ENCODE measurements at places on chromosomes 7 and 10.

GRCh38 chr7:105246256-105246655 lies 142.5 kb downstream of the SRPK2 start:
- DNase-seq: no peak

- no peak for DNase-seq
Observed at GRCh38 chr7:47343061-47343455, 238.9 kb downstream of the TNS3 start.

- DNase-seq: no peak
Observed at GRCh38 chr7:41006306-41006995, 696.4 kb downstream of the INHBA start.

GRCh38 chr10:77915319-77916105 lies 11.0 kb downstream of the DLG5 start:
- no peak for DNase-seq

DNA sequence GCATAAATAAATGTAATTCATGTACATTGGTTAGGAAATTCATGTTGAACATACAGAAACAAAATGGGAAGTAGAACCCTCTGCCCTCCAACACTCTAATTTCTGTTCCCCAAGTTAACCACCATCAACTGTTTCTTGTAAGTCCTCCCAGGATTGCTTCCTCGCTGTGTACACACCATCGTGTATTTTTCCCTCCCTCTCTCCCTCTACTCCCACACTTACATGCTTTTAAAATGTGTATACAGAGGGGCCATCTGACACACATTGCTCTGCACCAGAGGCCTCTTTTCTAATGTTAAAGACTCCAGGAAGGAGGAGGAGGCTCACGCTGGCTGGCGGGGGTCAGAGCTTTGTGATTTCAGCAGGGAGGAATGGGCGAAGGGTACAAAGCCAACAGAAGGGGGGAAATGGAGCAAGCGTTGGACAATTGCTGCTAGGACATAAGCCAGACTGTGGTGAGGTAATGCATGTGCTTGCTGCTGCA lies 1.9 kb upstream of the EPHA1 start:
- no peak for DNase-seq

GRCh38 chr10:51260376-51260775 lies 186.1 kb downstream of the PRKG1 start:
- DNase-seq: no peak

GRCh38 chr10:71255808-71256660 lies 43.7 kb downstream of the UNC5B start:
- no peak for DNase-seq

GRCh38 chr7:157612009-157612663 lies 275.3 kb downstream of the DNAJB6 start:
- DNase-seq: no peak

DNA sequence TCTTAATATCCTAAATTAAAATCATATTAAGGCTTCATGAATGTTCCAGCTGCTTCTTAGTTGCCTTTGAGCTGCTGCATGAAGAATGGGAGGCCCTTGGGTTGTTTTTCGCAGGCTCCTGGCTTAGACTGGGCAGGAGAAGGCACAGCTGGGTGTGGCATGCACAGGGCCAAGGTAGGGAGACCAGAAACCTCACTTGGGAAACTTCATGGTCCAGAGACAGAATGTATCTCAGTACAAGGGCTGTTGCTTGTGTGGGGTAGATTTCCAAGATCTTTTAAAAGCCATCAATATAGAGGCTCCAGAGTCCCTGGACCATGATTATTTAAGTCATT lies 49.9 kb downstream of the BUB3 start:
- no peak for DNase-seq

GRCh38 chr10:104260775-104261115 lies 6.1 kb downstream of the GSTO1 start:
- DNase-seq: no peak

GRCh38 chr7:159113056-159113455 lies 31.6 kb downstream of the VIPR2 start:
- no peak for DNase-seq

Data from stimulated activated CD8-positive, alpha-beta memory T cell treated with anti-CD3 and anti-CD28 coated beads, Interleukin-15, amount 100 ng/mL, for 24 hours (primary cell).